ENCODE measurements at places on chromosomes 1 and 21.

- no peak for DNase-seq
Measured at GRCh38 chr1:92485381-92486250, 1.1 kb downstream of the GFI1 start.

DNA sequence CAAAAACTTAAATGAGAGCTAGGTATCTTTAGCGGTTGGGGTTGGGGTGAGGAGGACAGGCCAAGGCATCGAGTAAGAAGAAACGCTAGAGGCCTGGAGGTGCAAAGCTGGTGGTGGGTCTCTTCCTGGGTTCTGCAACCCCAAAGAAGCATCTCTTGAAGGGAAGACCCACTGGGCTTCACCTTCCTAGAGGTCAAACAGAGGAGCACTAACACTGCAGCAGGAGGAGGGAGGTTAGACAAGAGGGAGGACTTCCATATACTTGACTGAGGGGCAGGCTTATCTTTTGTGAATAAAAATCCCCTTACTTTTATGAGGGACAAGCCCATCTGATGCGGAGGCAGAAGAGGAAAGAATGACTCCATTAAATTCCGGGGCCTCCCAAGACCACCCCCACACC is 2.5 kb downstream of the MEX3A start:
- no peak for DNase-seq

DNA sequence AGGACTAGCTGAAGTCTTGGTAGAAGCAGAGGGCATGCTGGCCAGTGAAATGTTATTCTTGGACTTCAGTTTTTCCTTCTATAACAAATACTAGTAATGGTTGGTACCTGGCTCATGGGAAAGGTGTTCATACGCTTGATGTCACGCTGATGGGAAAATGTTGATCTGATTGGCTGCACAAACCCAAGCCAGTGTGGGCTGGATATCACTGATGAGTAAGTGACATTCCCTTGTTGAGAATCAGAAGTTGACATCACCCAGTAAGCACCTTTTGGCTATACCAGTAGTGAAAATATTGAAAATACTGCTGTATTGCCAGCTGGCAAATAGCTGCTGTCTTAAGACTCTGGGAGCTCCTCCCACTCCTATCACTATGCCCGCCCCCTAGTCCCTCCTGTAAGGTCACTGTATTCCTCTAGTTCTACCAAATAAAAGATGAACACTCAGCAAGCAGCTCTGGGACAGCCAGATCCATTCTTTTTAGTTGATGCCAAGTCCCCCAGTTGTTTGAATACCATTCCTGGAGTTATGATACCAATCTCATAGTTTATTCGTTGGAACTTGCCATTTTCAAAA is 168.2 kb downstream of the GRIK1 start:
- no peak for DNase-seq

DNA sequence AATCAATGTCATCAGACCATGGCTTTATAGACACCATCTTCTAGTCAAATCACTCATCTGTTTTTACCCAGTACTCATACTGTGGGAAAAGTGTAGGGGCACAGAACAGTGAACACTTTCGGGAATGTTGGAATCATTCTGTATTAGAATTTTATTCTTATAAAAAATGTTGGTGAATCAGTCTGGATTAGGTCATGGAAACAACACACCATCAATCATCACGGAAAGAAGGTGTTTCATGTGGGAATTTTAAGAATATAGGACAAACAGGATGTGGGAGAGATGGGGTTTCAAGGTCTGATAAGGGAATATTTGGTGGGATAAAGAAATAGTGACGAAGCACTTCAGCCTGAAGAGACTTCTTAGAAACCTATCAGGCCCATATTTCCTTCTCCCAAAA is 17.3 kb downstream of the GBP1 start:
- no peak for DNase-seq

DNA sequence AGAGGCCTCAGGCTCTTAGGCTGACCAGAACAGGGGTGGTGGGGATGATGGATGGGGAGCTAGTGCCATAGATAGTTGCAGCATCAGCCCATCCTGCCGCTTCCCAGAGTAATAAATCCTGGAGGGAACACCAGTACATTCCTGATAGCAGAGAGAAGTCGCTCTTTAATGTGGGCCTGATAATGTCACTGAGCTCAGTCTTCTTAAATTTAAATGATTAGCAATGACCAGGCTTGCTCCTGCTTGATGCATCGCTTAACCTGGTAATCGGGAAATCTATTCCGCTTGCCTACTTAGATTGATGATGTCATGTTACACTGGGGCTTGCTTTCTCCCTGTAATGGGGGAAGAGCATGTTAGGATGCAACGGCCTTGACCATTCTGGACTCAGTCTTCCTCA is 218.6 kb upstream of the PLXNA2 start:
- DNase-seq: no peak

- no peak for DNase-seq
Measured at GRCh38 chr1:4322881-4323280, 331.5 kb upstream of the AJAP1 start.

GRCh38 chr1:33342041-33342723 is 21.3 kb upstream of the A3GALT2 start:
- DNase-seq: no peak

DNA sequence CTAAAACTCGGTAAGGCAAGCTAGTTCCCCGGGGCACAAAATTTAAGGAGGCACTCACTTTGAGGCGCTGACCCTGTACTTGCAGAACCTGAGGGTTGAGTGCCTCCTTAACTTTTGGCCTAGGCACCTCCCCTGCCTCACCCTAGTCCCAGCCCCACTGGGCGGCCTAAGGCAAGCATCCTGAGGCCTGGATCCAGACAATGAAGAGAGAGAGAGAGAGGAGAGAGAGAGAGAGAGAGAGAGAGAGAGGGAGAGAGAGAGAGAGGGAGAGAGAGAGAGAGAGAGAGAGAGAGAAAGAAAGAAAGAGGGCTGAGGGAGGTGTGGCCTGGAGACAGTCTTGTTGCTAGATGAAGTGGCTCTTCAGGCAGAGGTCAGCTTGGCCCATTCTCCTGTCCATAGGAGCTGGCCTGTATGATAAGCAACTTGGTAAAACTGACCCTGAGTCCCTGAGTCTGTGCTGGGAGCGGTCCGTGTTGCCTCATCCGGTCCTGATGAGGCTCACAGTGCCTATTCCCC is 7.4 kb upstream of the LRRN2 start:
- no peak for DNase-seq

- DNase-seq: no peak
Measured at GRCh38 chr1:201253906-201254624, 29.2 kb upstream of the PKP1 start.

- no peak for DNase-seq
Measured at GRCh38 chr1:221782477-221782876, 40.6 kb upstream of the DUSP10 start.

DNA sequence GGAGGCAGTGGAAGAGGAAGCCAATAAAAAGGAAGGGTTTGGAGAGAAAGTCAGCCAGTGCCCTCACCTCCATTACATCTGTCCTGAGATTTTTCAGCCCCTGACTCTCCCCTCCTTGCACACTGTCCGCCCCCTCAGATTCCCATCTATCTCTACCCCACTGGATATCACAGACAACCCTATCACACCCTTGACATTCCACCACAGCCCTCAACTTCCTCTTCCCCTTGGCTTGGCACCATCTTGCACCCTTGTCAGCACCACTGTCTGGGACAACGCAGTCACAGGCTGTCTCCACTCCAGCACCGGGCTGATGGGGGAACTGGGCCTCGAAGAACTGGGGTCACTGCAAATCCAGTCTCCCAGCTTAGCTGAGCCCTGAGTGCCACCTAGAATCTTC is 14.2 kb upstream of the PLEKHA6 start:
- no peak for DNase-seq

DNA sequence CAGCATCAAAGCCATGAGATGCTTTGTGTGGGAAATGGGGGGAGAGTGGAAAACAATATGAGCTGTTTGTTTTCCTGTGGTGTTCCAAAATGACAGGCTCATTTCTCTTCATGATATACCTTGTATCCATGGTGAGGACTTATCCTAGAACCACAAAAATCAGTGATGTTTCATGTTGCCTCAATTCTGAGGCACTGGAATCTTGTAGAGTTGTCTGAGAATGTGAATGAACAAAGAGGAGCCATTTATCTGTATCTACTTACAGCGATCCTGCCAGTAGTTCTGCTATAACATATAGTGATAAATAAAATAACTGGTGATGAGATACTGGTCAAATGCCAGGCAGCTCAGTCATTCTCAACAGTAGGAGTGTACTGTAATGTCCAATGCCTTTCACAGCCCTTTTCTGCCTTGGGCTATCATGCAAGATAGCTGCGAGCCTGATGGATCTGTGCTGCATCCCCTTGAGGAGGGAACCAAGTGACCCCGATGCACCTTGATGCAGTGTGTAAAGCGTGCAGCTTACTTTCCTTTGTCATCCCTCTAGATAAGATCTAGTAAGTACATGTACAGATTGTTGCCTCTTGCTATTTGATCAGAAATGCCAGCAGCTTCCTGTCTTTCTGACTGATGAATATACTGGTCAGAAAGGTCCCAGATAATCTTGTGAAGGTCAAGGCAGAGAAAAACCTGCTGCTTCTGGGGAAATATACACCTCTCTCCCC is 52.8 kb downstream of the SLC44A3 start:
- no peak for DNase-seq

DNA sequence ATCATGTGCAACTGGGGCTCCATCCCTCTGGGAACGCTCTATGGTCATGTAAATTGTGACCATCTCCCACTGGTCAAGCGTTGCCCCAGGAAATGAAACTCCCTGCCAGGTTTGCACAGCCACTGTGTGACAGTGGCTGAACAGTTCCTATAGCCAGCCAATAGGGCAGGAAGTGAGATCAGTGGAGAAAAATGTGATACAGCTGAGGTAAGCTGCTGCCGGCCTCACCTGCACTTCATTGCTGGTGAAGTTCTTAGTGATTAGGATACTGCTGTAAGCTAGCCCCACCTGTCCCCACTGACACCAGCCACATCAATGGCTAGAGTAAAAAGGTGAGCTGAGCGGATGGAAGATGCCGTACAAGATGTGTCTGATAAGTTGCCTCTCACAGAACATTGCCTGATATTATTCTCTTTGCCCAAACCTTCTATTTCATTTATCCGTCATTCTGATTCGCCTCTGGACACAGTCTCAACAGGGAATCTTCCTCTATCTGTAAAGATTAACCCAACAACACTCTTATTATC is 38.4 kb upstream of the CDC42BPA start:
- no peak for DNase-seq

DNA sequence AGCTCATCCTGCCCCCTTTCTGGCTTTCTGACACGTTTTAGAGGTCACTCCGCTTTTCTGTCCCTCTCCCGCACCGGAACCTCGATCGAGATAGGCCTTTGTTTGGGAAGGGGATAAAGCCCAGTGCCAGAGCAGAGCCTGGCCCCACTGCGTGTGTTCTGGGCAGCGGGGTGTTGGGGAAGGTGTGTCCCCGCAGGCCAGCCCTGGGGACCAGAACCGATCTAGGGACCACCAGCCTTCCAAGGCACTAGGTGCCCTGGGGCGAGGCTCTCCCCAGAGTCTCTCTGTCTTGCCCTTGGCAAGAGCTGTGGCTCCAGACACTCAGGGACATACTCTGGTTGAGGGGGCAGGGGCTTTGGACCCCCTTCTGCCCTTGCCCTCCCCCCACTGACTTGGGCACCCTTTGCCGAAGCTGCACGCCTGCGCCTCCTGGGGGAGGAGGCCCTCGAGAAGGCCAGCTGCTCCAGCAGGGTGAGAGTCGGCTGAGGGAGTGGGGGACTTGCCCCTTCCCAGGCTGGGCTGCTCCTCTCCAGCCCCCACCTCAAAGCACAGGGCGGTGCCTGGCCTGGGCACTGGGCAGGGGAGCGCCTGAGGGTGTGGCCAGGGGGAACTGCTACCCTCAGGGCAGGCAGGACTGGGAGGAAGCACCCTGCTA is 16.4 kb downstream of the PRXL2B start:
- DNase-seq: no peak

GRCh38 chr1:114173680-114174079 is 20.0 kb upstream of the SYT6 start:
- no peak for DNase-seq

- DNase-seq: no peak
Measured at GRCh38 chr1:232276651-232277050, 353.3 kb downstream of the SIPA1L2 start.

- DNase-seq: no peak
Measured at GRCh38 chr1:157438613-157439012, 113.7 kb downstream of the FCRL5 start.

DNA sequence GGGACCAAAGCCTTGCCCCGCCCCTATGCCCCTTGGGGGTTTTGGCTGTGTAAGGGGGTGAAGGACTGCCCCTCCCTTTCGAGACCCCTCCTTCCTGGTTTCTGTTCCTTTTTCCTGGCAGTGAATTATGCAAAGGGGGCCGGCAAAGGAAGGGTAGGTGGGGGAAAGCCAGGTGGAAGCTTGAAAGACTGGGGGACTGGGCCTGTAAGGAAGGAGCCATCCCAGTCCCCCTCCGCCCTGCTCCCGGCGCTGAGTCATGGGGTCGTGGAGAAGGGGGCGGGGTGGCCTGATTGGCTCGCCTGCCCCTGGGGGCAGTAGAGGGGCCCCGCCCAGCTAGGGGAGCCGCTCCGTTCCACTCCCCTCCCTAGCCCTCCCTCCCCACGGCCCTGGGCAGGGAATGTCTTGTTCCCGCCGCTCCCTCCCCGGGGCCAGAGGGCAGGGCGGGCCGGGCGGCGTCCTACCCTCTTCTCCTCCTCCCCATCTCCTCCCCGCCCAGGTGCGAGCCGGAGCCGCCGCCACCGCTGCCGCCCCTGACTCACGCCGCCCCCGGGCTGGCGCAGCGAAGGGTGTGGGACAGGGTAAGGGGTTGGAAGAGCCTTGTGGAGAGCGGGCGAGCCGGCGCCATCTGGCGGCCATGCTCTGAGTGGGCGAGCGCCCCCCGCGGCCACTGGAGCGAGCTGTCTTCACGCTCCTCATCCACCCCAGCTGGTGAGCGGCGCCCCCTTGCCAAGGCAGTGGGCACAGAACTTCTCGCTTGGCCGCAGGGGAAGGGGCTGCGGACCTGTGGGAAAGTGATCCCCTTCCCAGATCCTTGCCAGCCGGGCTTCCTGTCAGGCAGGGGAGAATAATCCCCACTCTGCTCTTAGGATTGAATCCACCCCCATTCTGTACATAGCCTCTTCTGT is 14.7 kb downstream of the ZBTB7B start:
- peak; percentile 77 for DNase-seq

DNA sequence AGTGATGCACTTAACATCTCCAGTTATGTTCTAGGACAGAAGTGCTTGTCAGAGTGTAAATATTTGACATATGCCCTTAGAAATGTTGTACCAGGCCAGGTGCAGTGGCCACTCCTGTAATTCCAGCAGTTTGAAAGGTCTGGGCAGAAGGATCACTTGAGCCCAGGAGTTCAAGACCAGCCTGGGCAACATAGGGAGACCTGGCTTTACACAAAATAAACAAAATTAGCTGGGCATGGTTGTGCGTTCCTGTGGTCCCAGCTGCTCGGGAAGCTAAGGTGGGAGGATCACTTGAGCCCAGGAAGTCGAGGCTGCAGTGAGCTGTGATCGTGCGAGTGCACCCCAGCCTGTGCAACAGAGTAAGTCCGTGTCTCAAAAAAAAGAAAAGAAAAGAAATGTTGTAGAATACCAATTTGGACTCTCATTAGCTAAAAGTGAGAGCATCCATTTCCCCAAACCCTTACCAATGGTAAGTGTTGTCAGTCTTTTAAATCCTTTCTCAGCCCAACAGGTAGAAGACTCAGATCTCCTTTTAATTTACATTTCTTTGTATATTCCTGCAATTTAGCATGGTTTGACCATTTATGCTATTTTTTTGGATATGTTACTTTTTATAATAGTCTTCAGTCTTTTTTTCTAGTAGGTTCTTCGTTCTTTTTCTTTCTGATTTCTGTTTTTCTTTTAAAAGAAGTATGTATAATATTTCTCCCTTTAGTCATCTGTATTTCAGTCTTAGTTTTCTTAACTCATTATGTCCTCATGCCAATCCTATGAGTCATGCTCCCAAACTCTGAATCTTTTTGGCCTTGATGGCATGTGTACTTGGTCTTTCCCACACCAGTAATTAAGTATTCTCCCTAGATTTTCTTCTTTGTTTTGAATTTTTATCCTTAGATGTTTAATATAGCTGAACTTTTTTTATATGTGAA is 74.4 kb downstream of the CAMTA1 start:
- no peak for DNase-seq

All from inflammatory macrophage treated with lipopolysaccharide for 1 hour (primary cell).